ENCODE measurements at places on chromosomes 13 and 19.
A peak's percentile ranks its signal among the peaks of the same experiment; 100 is the strongest.

DNA sequence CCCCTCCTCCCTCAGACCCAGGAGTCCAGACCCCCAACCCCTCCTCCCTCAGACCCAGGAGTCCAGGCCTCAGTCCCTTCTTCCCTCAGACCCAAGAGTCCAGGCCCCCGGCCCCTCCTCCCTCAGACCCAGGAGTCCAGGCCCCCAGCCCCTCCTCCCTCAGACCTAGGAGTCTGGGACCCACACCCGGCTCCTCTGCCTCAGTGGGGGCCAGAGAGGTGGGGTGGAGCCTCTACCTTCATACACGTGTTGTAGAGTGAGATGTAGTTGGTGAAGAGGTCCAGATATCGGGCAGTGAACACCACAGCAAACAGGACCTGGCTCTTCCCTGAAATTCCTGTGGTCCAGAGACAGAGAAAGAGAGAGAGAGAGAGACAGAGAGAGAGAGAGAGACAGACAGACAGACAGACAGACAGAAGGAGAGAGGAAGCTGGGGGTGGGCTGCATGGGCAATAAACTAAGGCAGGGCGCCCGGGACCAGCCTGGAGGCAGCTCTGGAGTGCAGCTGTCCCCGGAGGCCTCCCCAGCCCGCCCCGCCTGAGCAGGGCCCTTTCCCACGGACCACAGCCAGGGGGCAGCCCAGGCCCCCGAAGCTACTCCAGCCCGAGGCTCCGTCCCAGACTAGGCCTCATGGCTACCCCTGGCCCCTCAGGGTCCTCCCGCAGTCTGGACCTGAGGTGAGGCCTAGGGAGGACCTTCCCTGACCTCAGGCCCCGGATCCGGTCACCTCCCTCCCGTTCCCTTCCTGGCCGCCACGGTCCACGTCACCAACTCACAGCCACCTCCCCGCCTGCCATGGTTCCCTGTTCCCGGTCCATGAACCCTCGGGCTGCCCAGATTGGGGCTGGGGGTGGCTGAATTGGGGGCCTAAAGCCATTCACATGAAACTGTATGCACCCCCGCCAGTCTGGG lies 907 bp downstream of the KDELR1 start:
- DNase-seq, result peak; percentile 59

DNA sequence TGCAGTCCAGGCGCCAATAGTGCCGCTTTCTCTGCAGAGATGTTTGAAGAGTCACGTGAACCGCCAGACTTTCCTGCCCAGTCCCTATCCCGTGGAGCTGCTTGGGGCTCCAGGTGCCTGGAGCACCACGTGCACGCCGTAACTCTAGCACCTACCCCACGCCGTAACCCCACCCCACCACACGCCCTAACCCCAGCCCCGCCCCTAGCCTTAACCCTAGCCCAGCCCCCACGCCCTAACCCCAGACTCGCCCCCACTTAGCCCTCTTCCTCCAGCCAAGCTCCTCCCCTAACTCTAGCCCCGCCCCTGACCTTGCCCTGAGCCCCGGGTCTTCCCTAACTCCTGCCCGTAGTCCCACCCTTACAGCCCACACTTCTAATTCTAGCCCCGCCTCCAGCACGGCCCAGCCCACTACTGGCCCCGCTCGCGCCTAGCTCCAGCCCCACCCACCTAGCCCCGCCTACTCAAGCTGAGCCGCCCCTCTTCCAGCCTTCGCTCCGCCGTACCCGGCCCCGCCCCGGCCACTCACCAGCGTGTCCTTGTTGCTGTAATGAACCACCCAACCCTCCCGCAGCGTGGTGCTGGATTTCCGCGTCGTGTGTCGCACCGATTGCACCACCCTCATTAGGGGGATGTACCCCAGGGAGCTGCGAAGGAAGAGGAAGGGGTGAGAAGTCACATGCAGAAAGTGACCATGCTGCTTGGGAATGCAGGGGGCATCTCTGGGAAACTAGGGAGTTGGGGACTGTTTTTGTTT lies 19.5 kb downstream of the PRKD2 start:
- peak; percentile 82 for DNase-seq

GRCh38 chr19:50639121-50640112 lies at the start of gene SYT3:
TSS of gene SYT3 (minus strand) at chr19:50639881. CDS start at chr19:50637411, 2,470 bp downstream.
- no peak for DNase-seq

GRCh38 chr13:66534561-66534960 lies 695.6 kb downstream of the PCDH9 start:
- no peak for DNase-seq

GRCh38 chr13:65929436-65929835 lies 1300.7 kb downstream of the PCDH9 start:
- DNase-seq, result no peak

GRCh38 chr13:111209613-111210012 lies 94.5 kb downstream of the ARHGEF7 start:
- DNase-seq, result no peak

DNA sequence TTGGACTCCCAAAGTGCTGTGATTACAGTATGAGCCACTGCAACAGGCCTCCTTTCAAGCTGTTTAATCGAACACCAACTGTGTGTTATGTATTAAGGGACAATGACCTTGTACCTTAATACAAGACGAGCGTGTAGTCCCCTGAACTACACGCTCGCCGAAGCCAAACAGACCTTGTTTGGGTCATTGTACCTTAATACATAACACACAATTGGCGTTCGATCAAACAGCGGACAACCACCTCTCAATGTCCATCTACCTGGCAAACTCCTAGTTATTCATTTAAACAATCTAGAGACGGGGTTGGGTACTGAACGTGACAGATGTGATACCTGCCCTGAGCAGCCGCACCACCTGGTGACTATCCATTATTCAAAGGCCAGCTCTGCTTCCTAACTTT lies 1.3 kb downstream of the CHERP start:
- DNase-seq, result no peak

- DNase-seq, result no peak
Measured at GRCh38 chr19:54526972-54527371, 24.3 kb downstream of the LAIR2 start.

DNA sequence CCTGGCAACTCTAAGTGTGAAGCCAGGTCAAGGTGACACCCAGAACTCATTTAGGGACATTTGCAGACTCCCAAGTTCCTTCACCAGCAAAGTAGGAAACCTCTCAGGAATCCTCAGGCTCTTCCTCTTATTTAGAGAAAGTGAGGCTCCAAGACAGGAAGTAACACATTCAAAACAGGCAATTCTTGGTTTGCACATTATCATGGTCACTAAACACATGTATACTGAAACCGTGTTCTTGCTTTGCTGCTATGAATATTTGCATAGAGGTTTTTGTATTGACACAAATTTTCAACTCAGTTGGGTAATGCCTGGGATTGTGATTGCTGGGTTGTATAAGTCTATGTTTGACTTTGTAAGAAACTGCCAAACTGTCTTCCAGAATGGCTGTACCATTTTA lies 13.2 kb upstream of the URI1 start:
- DNase-seq, result no peak

DNA sequence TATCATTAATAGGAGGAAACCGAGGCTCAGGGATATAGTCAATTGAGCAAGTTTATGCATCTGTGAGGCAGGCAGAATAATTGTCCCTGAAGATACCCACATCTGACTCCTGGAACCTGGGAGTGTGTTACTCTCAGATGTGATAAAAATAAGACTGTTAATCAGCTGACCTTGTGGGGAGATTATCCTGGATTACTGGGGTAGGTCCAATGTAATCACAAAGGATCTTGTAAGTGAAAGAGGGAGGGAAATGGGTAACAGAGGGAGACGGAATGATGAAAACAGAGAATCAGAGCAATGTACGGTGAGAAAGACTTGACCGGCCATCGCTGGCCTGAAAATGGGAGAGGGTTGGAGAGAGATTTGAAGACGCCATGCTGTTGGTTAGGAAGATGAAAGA lies 3.2 kb upstream of the EDDM13 start:
- DNase-seq, result no peak

DNA sequence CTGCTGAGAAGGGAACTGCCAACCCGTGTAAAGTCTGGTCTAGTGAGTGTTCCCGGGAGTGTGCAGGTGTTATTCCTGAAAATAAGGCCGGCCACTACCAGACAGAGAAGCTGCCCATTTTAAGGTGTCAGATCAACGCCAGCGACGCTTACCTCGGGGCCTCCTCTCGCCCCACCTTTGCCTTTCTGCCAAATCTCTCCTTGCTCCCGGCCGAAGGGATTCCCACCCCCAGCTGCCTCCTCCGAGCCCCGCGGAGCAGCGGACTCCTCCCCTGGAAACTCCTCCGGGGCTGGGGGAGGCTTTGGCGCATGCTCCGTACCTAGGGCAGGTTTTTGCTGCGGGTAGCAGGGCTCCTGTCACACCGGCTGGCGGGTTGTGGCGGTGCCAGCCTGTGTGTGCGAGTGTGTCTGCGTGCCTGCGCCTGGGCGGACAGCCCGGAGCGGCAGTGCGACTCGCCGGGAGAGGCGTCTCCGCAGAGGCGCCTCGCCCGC lies at the start of gene HS6ST3:
TSS of gene HS6ST3 (plus strand) at position 359 of the 491 bp plus-strand sequence.
- DNase-seq, result peak; percentile 5

DNA sequence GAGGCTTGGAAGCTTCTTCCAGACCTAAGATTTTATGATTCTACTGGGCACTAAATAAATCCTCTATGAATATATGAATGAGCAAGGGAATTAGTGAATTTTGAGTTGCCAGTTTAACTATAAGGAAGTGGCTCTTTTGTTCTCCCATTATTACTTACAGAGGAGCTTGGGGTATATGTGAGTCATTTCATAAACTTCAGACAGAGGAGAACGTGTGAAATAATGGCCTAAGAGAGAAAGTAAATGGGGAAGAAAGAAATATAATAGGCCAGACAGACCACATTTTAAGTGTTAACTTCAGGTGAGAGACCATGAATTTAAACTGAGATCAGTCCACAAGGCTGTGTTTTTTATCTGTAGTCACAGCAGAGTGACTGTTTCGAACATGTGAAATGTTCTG lies 570.9 kb downstream of the GPC6 start:
- DNase-seq, result no peak

GRCh38 chr19:50489461-50490011 lies 12.9 kb upstream of the GARIN5A start:
- DNase-seq, result no peak

DNA sequence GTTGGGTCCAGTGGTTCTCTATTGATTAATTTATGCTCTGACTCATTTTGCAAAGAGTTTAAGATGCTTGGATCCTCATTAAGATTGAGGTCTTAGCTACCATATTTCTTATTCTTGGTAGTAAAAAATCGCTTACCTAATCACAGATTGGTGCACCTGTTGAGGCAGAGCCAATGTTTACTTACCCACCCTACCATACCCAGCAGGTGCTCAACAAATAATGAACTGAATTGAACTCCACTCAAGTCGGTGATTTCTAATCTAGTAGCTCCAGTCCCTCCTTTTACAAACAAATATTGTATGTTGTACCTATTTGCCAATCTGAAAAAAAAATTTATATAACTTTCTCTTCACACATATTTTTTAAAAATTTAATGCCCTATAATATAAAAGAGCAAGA lies 361.0 kb downstream of the FGF14 start:
- no peak for DNase-seq

GRCh38 chr13:32849369-32849768 lies 166.9 kb upstream of the KL start:
- DNase-seq, result no peak

DNA sequence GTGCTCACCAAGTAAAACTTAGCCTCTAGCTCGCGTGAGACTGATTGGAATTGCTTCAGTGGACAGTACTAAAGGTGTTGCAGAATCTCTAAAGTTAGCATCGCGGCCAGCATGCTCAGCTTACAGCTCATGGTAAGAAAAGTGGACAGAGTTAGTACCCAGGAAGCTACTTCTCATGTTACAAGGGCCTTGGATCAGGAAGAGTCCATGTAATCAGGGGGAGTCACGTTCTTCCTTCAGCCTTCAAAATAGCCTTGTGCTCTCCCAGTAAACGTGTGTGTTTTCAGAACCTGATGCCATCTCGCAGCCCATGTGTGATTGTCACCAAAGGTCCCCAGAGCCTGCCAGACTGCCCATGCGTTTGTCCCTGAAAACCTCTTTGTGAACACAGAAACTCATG lies 195.8 kb upstream of the RNF113B start:
- peak; percentile 15 for DNase-seq

DNA sequence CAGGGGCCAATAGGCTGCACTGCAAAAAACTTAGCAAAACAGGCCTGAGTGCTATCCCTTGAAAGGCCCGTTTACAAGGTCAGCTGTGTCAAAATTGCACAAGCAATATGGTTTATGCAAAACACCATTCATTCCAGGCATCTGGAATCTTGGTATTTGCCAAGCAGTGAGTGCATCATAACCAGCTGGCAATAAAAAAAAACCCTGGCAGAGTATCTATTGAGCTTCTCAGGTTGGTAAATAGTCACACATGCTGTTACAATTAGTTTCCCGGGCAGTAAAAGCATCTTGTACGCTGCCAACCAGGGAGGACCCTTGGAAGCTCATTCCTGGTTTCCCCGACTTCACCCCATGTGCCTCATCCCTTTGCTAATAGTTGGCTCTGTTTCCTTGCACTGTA lies 21.3 kb downstream of the ZNF77 start:
- peak; percentile 99 for DNase-seq

DNA sequence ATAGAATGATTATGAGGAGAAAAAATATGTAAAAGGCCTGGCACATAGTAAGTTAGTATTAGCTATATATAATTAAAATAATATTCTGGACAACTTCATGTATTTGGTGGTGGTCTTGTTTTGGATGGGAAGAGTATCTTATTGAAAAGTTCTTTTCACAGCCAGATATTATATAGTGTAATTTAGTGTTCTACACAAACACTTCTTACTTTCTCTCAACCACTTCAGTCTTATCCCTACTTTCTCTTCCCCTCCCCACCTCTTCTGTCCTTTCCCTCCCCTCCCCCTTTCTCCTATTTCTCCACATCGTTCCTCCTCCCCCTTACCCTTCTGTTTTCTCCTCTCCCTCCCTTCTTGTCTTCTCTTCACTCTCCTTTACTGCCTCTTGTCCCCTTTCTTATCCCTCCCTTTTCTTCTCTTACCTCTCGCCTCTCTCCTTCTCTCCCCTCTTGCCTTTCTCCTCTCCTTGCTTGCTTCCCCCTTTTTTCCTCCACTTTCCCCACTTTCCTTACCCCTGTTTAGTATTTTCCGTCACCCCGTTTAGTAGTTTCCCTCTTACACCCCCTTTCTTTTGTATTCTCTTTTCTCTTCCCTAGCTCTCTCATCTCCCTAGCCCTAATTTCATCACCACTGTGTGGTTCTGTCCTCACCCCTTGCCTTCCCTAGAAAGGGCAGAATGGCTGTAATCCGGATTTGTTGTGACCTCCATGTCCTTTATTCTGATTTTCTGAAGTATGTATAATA lies 107.2 kb upstream of the MLNR start:
- no peak for DNase-seq

DNA sequence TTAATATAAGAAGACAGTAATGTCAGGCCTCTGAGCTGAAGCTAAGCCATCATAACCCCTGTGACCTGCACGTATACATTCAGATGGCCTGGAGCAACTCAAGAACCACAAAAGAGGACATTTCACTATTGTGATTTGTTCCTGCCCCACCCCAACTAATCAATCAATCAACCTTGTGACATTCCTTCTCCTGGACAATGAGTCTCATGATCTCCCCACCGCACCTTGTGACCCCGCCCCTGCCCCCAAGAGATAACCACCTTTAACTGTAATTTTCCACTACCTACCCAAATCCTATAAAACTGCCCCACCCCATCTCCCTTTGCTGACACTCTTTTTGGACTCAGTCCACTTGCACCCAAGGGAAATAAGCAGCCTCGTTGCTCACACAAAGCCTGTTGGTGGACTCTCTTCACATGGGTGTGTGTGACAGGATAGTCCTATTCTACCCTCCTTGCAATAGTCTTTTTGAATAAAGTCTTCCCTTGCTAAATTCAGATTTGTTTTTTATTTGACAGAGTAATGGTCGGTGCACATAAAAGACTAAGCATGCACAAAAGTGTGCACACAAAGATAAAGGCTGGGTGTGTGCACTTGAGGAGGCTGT lies 14.0 kb downstream of the CD70 start:
- no peak for DNase-seq

Data from fibroblast of gingiva (primary cell).